ENCODE measurements at places on chromosomes 5 and 9. TPM values are rescaled to one million over a fixed set of nuclear protein-coding genes. Genes with fewer than 3 reads are reported as not detected.

The KIF4B gene
- total RNA-seq = not detected

The KCNIP1 gene
- total RNA-seq = not detected

The C5orf34 gene
- 10.1 TPM for total RNA-seq

The TRPM3 gene
- not detected for total RNA-seq

The DOLPP1 gene
- total RNA-seq = 20.8 TPM

The STOM gene
- total RNA-seq = 36.0 TPM

The INPP5E gene
- 10.9 TPM for total RNA-seq
